ENCODE measurements at places on chromosomes 6 and 20. TPM values are rescaled to one million over a fixed set of nuclear protein-coding genes. Genes with fewer than 3 reads are reported as not detected.

GRCh38 chr6:150662814-150663213 lies 63.1 kb downstream of the PLEKHG1 start:
- no peak for DNase-seq

DNA sequence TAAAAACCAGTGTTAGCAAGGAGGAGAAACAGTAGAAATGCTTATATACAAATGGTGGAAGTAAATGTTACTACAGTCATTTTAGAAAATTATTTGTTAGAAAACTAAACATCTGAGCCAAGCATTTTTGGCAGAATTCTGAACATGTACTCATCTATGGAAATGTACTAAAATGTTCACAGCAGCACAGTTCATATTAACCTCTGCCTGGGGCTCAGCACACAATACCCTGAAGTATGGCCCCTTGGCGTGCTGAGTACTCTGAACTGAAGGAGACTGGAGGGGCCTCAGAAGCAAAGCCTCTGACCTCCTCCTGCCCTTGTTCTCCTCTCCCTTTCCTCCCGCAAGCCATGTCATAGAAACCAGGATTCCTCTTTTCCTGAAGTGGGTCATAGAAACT lies 66.2 kb upstream of the RALGAPA2 start:
- no peak for DNase-seq

- peak; percentile 58 for DNase-seq
These were observed 4.5 kb upstream of the TAF8 start for GRCh38 chr6:42045538-42046460.

- DNase-seq: no peak
These were observed 2.5 kb downstream of the RNF217 start for GRCh38 chr6:124964764-124965105.

GRCh38 chr6:139308936-139309603 lies 17.3 kb upstream of the TXLNB start:
- no peak for DNase-seq

GRCh38 chr6:148339766-148340165 lies 2.9 kb upstream of the SASH1 start:
- DNase-seq: no peak

Gene ZNF337
- total RNA-seq: 6.9 TPM

All from WTC11 (cell line).